Panc1 (cell line): ENCODE measurements at places on chromosomes 2 and 18.

DNA sequence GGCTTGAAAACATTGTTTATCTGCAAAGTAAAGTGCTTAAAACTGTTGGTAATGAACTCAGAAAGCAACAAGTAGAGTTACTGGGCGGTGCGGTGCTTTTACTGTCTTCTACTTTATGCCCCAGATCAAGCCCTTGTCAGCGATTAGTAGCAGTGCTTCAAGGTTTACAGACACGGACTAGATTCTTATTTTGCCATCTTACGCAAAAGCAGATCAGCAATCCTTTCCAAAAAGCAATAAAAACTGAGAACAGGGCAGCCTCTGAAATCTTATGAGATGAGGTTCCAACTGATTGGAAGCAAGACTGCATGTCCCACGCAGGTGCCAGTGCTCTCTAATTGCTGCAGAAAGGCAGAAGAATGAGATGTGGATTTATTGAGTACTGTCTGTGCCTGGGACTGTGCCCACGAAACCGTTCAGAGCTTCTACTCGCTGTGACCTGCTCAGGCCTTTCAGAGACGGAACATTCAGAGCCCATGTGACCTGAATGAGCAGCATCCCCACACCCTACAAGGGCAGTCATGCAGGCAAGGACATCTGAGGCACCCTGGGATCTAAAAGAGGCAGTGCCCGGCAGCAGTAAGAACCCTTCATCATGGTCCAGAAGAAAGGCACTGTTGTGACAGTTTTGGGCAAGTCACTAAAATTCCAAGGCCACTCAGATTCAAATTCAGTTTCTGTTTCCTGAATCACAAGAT, 15.7 kb downstream of the COL4A3 start:
- DNase-seq, result no peak

DNA sequence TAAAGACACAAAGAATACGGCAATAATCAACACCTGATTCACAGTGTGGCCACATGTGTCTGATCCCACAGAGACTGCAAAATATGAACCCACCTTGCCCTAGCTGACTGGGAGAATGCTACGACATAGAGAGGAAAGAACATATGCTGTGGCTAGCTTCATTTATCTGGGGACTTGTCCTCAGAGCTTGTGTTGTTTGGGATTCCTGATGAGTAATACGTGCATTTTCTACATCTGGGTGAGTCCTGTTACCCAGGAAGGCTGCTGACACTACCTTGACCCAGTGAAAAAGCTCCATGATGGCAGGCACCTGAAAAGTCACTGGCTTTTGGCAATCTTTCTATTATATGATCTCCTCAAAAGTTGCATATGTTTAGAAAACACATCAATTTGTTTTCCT, 427.7 kb upstream of the LYPD1 start:
- DNase-seq, result no peak

- DNase-seq, result no peak
Measured at GRCh38 chr2:197254776-197255530, 55.6 kb downstream of the ANKRD44 start.

- DNase-seq, result no peak
Measured at GRCh38 chr2:135703300-135703699, 38.4 kb upstream of the UBXN4 start.

DNA sequence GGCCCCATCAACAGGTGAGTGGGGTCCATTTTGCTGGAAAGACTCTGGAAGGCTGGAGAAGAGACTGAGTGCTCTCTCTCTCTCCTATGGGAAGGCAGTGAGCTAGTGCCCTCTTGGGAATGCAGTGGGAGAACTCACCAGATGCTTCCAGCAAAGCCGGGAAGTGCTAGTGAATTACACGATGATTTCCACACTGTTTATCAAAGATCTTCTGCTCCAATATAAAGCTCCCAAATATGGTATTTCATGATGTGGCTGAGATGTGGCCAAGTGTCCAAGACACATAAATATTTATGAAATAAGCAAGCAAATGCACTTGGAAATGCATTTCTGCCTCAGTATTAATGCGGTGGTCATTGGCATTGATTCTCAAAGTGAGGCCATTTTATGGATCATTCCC, 135.9 kb downstream of the VAPA start:
- no peak for DNase-seq

DNA sequence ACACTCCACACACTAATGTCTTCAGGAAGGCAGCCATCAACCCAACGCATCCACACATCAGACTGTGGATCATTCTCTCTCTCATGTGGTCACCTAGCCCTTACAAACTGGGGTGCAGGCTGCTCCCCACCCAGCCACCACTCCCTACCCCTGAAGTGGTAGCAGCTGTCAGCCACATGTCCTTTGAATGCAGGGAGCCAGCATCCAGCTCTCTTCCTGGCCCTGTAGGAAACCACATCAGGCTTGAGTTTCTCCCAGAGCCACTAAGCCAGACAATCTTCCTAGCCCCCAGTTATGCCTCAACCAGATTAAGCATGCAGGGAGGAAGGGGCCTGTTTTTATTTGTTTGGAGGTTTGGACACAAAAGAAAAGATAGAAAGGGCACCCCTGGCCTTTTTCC, 52.8 kb upstream of the SPP2 start:
- no peak for DNase-seq

DNA sequence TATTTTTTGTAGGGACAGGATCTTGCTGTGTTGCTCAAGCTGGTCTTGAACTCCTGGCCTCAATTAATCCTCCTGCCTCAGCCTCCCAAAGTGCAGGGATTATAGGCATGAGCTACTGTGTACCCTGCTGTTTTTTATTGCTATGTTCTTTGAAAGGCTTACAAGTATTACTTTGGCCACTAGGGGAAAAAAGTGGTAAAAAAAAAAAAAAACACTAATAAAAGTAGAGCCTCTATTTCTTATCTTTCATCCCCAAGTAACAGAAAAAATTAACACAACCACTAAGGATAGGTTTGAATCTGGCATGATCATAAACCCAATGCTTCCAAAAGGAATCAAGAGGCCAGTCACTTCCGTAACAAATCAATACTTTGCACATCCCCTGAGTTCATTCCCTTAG, 11.6 kb downstream of the NOL10 start:
- no peak for DNase-seq

DNA sequence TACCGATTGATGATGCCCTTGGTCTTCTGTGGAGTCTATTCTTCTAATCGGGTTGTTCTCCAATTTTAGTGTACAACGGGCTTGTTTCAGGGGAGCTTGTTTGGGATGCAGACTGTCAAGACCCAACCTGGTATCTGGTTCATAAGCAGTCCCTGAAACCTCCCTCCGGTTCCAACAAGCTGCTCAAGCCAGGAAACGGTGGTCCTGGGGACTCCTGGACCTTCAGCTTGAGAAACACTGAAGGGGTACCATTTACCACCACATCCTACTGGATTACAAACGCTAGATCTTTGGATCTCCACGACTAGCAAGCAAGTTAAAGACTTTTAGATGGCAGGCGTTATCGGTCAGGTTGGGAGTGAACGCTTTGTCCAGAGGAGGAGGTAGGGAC, 2.0 kb downstream of the BCL2 start:
- DNase-seq, result no peak

DNA sequence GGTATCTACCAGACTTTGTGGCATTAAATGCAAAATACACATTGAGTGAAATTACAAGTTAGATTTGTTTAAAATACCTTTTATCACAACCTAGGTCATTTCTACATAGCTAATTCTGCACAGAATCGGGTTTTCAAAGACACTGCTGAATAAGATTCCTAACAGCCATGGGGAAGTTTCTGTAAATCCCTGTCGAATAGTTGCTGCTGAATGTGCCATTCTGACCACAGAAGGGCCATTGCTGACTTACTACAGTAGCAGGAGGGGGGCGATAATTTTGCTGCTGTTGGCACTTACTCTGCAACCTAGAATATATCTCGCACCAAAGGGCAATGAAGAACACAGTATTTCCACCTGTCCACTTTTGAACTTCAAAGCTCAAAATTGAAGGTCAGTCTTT, 232.8 kb downstream of the TCF4 start:
- DNase-seq, result no peak
